ENCODE measurements at places on chromosomes 13 and 19.

- no peak for DNase-seq
These were observed 161.6 kb downstream of the KDM4B start for GRCh38 chr19:5130371-5131030.

DNA sequence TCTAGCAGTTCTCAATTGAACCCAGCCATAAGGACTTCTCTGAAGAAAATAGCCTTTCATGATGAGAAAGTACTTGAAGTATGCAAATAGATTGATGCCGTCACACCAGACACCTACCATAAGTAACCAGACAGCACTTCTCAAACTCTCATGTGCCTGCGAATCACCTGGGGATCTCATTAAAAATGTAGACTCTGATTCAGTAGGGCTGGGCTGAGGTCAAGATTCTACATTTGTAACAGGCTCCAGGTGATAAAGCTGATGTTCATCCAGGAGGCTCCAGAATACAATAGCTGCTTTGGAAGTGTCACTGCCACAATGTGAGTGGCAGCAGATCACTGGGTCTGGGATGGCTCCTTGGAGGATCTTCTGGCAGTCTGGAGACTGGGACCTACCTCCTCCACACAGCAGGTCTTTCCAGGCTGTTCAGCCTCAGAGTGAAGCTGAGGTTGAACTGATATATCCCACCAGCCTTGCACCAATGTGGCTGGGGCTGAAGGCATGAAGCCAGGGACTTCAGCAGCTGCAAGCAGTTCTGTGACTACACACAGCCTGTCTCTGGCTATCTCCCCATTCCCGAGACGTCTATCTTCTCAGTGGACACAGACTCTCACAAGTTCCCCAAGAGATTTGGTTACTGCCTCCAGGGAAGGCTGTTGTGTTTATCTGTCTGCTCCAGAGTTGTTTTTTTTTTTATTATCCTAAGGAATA is 9.1 kb downstream of the MBNL2 start:
- DNase-seq = no peak

- peak; percentile 89 for DNase-seq
These were observed 17.7 kb downstream of the TMEM161A start for GRCh38 chr19:19120308-19121231.

GRCh38 chr13:40779796-40780285 is 8.9 kb upstream of the MRPS31 start:
- no peak for DNase-seq

DNA sequence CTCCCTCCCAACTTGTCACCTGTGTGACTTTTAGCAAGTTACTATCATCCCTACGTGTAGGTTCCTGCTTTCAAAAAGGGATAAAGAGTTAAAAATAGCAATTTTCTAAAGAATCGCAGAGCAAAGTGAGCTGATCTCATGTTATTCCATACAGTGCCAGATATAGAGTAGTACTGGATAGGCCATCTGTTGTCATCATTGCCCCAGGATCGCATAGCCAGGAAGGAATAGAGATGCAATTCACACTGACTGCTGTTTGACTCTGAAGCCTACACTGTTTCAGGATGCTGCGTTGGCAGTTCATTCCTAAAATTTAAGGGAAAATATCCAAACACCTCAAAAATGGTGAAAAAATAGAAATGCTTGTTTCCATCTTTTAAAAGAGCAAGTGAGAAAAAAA is 138.9 kb downstream of the SHISA2 start:
- no peak for DNase-seq

DNA sequence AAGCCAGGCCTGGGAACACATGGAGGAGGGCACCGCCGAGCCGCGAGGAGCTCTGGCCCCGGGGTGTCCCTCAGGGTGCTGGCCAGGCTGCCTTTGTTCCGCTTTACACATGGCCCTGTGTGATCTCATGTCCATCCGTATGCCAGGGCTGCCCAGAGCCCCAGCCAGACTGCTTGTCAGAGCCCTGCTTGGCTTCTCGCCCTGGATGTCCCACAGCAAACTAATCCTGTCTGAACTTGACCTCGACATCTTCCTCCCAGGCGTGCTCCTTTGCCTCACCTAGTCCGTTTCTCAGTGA is 14.3 kb downstream of the BCKDHA start:
- DNase-seq = no peak

DNA sequence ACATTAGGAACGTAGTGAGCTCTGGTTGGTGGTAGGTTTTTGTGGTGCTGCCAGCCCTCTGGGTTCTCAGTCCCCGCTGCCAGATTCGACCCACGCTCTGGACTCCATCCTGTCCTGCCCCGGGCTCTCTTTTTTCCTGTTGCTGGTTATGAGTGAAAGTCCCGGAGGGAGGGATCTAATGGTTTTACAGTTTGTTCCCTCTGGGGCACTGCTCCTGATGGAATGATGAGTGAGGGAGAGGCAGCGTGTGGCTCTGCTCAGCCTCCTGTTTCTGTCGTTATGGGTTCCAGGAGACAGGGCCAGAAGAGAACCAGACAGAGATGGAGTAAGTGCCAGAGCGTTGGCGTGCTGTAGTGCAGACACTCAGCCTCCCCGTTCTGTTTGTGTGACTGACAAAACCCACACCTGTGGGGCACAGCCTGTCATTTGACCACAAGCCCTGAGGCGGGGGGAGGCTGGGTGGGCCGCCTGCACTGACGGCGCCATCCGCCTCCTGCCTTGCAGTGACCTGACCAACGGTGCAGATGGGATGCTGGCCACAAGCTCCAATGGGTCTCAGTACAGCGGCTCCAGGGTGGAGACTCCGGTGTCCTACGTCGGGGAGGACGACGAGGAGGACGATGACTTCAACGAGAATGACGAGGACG is 18.3 kb downstream of the ATP4B start:
- DNase-seq = no peak

GRCh38 chr13:66745307-66745706 is 484.8 kb downstream of the PCDH9 start:
- no peak for DNase-seq

DNA sequence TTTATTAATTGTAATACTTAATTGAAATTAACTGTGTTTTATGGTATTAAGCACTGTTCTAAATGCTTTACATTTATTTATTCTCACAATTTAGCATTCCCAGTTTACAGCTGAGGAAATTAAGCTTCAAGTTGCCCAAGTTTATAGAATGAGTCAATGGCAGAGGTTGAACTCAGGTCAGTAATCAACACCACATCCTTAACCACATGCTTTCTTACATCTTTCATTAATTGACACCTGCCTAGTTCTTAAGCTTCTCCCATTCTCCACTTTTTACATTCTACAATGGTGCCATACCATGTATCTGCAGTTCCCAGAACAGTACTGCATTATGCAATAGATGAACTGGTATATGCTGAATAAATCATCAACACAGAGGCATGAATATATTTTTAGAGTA is 11.7 kb upstream of the RBM26 start:
- peak; percentile 9 for DNase-seq

GRCh38 chr19:15701757-15702533 is 25.9 kb upstream of the OR10H2 start:
- no peak for DNase-seq

- DNase-seq = no peak
These were observed 373.0 kb downstream of the FGF14 start for GRCh38 chr13:102028868-102029267.

DNA sequence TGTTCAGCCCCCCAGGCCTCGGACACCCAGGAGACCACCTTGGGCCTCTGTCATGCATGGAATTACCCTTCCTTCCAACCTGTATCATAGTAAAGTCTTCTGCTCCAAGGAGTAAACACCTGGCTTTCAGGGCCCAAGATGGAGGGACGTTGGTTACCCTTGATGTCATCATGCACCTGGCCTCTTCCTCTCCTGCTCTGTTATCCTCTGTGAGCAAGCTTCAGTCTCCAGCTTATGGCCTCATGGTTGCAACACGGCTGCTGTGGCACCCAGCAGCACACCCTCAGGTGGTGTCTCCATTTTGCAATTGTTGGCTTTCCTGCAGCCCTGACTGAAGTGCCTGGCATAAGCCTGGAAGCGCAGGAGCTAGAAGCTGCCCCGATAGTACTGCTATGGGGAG is 4.0 kb upstream of the OVOL3 start:
- no peak for DNase-seq

GRCh38 chr19:39133431-39134270 is 8.1 kb downstream of the PAK4 start:
- DNase-seq = no peak

DNA sequence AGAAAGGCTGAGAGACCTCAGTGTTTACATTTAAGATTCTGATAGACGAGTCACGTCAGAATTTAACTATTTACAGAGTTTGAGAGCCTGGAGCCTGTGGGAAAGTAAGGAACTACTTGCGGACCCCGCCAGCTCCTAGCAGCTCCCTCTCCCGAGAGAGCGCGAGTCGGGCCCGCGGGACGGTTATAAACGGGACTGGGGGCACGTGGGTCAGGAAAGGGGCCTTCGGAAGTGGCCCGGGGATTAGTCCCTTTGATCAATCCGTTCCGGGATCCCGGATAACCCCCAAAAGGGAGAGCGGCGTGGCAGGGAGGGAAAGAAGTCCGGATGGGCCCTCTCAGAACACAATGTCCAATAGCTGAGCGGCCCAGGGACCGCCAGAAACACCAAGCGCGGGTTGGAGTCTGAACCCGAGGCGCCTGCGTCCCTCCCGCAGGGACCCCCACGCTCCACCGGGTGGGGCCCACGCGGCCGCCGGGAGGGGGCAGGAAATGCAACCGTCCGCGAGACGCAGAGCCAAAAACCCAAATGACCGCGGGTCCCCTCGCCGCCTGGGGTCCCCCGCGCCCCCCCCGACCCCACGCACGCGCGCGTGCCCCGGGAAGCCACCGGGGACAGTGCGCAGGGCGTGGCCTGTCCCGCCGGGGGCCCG is 3.6 kb downstream of the ZIC5 start:
- DNase-seq = no peak

- DNase-seq = no peak
These were observed 886 bp downstream of the CRLF1 start for GRCh38 chr19:18605546-18606280.

DNA sequence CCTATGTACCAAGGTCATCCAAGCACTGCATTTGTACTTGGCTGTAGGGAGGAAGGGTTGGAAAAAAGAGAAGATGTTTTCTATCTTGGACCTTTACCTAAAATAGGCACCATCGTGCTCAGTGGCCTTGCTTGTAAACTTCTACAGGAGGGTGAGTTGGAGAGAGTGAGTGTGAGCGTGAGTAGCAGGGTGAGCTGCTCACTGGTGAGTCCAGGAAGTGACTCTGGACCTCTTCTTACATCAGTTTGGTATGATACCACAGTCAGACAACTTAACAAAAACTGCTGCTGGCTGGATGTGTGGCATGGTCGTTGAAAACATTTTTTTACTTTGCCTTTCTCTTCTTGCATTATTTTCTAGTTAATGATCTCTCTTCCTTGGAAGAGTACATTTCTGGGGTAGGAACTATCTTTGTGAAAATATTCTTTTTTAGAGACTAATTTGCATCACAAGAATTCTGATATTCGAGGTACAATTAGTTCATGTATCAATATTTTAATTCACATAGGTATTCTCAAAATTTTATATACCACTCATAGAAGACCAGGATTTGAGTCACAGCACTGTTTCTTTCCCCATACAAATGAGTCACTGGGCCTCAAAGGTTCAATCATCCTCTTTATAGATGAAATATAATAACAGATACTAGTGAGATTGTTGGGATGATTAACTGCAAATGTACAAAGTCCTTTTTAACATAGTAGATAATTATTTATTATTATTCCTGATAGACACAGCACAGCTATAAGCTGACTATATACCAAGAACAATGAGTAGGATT is 651 bp downstream of the SERPINE3 start:
- no peak for DNase-seq

DNA sequence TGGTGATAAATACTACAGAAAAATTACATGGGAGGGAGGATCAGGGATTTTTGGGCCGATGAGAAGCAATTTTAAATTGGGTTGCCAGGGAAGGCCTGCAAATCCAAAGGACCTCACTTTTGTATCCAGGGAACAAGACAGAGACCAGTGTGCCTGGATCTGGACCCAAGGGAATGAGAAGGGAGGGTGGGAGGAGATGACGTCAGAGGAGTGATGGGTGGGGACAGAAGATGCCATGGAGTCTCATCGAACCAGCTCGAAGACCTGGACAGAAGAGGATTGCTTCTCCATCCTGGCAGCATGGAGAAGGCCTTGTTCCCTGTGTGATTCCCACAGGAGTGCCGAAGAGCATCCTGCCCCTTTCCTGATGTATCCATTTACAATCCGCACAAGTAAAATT is 68.9 kb downstream of the ITGBL1 start:
- DNase-seq = no peak

GRCh38 chr19:54451331-54451871 is 2.4 kb downstream of the LENG8 start:
- peak; percentile 31 for DNase-seq

Data from iris pigment epithelial cell (primary cell).